ENCODE measurements at places on chromosomes 1 and 21.

- no peak for DNase-seq
Observed at GRCh38 chr1:17245816-17246325, 3.0 kb upstream of the PADI3 start.

DNA sequence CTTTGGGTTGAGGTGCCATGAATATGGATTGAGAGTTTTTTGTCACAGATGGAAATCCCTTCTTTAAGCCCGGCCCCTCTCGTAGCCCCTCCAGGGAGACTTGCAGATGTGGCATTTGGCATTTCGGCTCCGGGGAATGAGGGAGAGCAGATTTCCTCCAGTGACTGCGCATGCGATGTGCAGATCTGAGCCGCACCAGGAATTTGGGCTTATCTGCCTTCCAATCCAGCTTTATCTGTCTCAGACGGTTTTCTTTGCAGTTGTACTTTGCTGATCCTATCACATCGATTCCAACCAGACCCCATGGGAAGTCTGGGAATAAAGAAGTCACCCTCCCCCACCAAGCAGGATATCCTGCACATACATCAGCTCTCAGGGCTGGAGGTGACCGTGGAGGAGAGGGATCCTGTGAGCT is 11.7 kb downstream of the KIF26B start:
- no peak for DNase-seq

- DNase-seq, result no peak
Observed at GRCh38 chr1:243726806-243727502, 123.1 kb downstream of the AKT3 start.

GRCh38 chr21:43363506-43364260 is 63.2 kb downstream of the SIK1 start:
- DNase-seq, result no peak

- no peak for DNase-seq
Observed at GRCh38 chr1:186617926-186618325, 62.3 kb downstream of the PTGS2 start.

DNA sequence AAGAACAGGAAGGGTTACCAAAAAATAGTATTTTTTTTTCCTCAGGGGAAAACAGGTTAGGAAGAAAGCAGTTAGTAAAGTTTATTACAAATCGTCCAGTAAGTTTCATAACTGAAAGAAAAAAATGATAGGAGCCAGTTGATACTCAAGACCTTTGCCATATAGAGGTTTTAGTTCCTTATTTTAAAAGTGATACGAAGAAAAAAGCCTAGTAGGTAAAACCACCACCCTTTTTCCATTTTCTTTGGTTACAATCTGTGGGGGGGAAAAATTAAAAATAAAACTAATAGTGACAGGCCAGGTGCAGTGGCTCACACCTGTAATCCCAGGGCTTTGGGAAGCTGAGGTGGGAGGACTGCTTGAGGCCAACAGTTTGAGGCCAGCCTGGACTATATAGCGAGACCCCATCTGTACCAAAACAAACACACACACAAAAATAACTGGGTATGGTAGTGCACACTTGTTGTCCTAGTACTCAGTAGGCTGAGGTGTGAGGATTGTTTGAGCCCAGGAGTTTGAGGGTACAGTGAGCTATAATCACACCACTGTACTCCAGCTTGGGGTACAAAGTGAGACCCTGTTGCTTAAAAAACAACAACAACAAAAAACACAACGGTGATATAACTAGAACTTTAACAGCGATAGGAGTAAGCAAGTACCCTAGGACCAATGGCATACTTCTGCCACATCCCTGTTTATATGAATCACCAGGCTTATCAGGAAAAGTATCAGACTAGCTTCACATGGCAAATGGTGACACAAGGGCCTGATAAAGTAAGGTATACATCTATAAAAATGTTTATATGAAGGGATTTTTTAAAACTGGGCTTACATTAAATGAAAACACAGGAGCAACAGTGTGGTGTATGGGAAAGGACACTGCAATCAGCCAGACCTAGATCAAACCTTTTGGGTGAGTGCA is 5.4 kb downstream of the TMEM59 start:
- no peak for DNase-seq

DNA sequence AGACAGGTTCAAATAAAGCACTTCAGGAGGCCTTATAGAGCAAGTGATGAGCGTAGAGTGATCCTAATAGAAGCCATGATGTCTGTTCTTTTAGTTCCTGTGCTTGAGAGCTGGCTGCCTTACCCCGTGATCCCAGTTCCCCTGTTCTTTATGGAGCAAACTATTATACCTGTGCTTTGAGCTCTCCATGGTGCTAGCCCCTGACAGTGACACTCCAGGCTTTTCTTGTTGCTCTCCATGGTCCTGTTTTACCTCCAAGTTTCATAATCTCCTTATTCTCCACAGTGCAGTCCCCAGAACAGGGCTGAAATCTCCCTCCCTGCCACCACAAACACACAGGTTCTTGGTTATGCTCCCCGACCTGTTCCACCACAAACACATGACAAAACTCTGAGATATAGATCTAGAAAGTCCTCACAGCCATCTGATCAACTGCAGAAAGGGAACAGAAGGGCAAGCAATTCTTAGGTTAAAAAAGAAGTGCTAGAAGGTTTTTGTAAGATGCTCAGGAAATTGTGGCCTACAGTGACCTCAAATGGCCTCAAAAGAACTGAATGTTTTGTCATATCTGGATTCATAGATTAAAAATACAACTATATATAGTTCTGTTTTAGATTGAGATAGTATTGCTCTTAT is 6.0 kb downstream of the CADM3 start:
- DNase-seq, result no peak

DNA sequence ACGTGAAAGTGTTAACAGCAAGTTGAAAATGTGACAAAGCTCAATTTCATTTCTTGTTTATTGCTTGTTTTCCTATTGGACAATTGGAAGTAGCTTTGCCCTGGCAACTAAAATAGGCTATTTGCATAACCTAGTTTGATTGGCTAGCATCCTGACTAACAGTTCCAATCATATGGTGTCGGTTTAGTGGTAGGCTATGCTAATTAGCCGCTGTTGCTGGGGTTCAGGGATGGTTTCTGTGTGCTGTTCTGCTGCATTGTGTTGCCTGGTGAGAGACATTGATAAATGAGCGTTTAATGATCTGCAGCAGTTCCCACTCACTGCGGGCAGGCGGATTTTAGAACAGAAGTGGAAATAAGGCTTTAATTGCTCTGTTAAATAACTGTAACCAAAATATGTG is 68.5 kb downstream of the DYRK1A start:
- DNase-seq, result no peak

DNA sequence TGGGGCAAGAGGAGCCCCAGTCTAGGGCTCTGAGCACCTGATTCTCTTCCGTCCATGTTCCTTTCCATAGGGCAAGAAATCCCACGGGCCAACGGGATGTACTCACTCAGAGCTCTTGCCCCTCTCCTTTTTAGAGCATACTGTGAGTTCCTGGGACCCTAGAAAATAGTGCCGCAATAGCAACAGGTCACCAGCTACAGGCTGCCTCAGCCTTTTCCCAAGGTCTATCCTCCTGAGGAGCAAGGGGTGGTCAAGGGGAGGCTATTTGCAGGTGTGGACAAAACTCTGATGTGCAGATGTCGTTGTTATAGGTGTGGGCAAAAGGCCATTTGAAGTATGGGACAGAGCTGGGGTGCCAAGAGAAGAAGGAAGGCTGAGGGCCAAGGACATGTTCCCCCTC is 1.6 kb upstream of the QSOX1 start:
- no peak for DNase-seq

DNA sequence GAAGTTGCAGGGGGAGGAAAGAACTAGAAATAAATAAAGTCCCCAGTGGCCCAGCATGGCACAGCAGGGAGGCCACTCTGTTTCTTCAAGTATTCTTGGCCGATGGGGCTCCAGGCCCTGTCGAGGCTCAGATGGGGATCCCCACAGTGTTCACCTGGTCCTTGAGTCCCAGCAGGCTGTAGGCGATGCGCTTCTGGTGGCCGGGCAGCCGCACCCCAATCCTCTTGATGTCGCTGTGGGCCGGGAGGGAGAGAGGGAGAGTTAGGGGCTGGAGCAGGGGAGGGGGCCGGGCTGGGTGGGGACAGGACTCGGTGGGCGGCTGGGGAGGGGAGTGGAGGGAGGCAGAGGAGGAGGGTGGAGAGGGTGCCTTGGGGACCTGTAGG is 30.8 kb downstream of the EPHA2 start:
- no peak for DNase-seq

DNA sequence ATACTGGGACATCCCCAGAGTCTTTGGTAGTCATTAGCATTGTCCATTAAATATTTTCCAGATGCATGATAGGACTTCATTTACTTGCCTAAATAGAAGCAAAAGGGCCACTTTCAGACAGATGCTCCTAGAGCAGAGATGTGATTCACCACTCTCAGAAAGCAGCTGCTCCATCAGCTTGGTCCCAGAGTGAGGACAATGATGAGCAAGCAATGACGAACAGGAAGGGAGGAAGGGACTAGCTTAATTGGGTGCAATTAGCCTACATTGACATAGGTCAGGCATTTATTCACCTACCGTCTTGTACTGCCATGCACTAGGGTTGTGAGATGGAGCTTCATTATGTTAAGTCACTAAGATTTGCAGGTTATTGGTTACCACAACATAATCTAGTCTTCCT is 85.1 kb upstream of the PLXNA2 start:
- DNase-seq, result no peak

- no peak for DNase-seq
Observed at GRCh38 chr21:37615962-37616361, 249.4 kb downstream of the DYRK1A start.

- DNase-seq, result no peak
Observed at GRCh38 chr1:25780318-25781129, 19.5 kb upstream of the SELENON start.

DNA sequence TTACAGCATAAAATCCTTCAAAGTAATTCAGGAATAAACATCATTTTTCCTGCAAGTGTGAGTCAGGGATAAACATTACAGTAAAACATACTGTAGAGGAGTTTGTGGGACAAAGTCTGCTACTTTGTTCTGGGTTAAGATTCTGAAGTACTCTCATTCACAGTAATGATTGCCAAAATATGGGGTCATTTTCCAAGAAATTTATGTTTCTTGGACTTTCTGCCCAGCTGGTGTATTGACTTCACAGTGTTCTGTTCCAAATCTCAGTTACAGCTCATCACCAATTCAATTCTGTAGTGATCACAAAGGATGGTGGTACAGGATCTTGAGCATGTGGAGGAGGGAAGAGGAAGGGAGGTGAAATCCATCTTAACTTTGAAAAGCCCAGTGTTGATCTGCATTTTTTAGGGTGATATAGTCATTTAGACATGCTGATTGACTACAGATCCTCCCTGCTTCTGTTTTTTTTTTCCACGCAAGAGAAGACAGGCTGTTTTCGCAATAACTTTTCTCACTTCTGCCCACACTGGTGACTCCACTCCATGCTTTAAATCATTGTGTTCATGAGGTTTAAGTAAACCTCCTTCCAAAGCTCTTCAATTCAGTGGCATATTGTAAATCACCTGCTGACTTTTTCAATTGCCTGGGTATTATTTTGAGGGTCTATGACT is 60.4 kb upstream of the C1orf53 start:
- no peak for DNase-seq

- DNase-seq, result no peak
Observed at GRCh38 chr1:33361532-33362235, 40.8 kb upstream of the A3GALT2 start.

DNA sequence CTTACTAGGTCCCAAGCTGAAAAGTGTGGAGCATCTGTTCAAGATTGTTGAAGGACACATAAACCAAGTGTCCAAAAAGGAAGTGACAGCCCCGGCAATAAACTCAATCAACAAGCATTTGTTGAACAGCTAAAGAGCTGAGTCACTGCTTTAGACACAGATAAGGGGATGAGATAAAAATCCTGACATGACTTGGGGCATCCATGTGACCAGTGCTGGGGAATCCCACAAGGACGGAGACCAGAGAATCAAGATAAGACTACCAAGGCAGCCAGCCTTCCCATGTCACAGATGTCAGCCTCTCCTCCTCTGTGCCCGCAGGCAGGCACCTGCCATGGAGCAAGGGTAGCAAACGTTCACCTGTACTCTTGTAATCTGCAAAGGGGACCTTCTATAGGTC is 118.6 kb upstream of the KAZN start:
- no peak for DNase-seq

- no peak for DNase-seq
Observed at GRCh38 chr1:163173121-163173520, 29.6 kb downstream of the RGS5 start.

GRCh38 chr1:222275001-222275728 is 272.7 kb downstream of the HHIPL2 start:
- DNase-seq, result no peak

DNA sequence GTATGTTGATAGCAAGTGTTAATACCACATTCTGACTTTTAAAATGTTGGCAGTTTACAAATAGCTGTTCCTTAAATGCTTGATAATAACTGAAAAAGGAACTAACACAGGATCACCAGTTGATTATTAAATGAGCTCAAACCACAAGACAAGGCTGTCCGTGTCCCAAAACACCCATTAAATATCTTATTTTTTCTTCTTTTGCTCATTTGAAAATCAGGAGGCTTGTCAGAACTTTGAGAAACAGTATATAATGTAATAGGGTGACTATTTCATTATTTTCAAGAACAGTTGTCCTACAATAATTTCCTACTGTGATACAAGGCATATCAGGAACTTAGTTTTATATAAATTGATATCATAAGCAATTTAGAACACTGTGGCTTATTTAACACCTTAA is 2.7 kb downstream of the CDKN2C start:
- DNase-seq, result no peak

DNA sequence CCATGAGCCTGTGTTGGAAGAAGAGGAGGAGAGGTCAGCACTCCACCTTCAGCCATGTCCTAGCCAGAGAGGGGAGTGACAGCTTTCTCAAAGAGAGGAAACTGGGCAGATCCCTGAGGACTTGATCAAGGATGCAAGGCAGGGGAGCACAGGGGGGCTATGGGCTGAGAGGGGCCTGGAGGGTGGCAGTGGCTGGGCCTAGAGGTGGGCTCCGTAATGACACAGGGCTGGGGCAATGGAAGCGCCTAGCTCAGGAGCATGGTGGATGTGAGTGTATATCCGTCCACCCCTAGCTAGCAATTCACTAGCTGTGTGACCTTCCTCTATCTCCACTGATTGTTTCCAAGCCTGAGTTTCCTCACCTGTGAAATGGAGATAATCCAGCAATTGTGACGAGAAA is 32.6 kb downstream of the NEK2 start:
- DNase-seq, result no peak

DNA sequence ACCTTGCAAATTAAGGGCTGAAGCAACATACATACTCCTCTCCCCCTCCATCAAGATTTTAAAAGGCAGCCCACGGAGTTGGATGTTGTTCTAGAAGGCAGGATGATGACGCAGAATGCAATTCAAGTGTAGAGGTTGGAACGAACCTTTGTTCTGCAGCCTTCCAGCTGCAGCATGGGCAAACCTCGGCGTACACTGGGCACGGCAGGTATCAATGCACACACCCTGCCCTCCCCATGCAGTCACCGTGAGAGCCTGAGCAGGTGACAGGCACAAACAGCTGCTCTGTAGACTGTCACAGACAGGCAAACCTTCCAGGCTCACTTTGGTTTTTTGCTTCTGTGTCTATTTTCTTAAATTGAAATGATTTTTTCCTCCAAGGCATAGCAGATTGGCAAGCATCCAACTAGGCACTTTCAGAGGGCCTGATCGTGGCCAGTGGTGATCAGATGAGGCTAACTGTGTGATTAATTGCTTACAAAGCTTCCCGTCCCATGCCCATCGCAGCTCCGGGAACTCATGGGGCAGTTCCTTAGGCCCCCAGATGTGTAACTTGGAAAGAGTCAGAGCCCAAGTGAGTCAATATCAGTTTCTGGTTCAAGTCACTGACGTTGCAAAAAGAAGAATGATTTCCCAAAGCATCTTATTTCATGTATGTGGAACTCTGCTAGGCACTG is 82.3 kb downstream of the ITPKB start:
- no peak for DNase-seq

- DNase-seq, result no peak
Observed at GRCh38 chr1:211198111-211198510, 61.1 kb upstream of the RCOR3 start.
